Osteocyte (in vitro differentiated cells): ENCODE measurements at places on chromosomes 6 and 20.
A peak's percentile ranks its signal among the peaks of the same experiment; 100 is the strongest.

DNA sequence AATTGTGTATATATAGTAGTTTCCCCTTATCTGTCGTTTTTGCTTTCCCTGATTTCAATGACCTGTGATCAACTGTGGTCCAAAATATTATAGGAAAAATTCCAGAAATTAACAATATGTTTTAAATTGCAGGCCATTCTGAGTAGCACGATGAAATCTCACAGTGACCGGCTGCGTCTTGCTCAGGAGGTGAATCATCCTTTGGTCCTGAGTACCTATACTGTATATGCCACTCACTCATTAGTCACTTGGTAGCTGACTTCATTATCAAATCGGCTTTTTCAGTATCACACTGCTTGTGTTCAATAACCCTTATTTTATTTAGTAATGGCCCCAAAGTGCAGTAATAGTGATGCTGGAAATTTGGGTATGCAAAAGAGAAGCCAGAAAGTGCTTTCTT is 728.3 kb upstream of the EYS start:
- DNase-seq: no peak

GRCh38 chr6:138250053-138250452 is 31.8 kb upstream of the PBOV1 start:
- DNase-seq: no peak

GRCh38 chr20:62761759-62762131 is 34.5 kb upstream of the MRGBP start:
- DNase-seq: no peak

DNA sequence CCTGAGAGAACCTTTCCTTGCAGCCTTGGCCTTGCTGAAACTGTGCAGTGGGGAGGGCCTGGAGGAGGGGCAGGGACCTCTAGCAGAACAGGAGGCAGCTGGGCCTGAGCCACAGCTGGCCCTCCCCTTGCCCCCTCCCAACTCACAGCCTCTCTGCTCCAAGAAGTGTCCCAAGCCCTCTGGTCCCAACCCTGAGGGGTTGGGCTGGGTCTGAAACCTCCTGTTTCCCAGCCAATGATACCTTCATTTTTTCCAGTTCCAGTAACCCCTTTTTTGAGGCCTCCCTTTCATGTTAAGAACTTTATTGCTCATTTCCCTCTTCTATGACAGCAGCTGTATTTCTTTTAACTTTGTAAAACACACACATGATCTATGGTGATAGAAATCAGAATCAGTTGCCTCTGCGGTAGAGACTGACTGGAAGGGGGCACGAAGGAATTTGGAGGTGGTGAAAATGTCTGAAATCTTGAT is 17.9 kb upstream of the ARMC12 start:
- DNase-seq: no peak

DNA sequence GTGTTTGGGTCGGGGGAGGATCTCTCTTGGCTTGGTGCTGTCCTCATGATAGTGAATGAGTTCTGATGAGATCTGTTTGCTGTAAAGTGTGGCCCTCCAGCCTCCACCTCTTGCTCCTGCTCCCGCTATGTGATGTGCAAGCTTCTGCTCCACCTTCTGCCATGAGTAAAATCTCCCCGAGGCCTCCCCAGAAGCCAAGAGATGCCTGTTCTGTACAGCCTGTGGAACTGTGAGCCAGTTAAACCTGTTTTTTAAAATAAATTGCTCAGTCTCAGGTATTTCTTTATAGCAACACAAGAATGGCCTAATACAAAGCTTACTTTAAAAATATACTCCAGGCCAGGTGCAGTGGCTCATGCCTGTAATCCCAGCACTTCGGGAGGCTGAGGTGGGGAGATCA is 11.3 kb upstream of the CCNC start:
- DNase-seq: no peak

GRCh38 chr6:121222656-121223055 is 111.6 kb downstream of the TBC1D32 start:
- DNase-seq: no peak

GRCh38 chr6:169799474-169799926 is 48.1 kb downstream of the ERMARD start:
- DNase-seq: peak; percentile 46

DNA sequence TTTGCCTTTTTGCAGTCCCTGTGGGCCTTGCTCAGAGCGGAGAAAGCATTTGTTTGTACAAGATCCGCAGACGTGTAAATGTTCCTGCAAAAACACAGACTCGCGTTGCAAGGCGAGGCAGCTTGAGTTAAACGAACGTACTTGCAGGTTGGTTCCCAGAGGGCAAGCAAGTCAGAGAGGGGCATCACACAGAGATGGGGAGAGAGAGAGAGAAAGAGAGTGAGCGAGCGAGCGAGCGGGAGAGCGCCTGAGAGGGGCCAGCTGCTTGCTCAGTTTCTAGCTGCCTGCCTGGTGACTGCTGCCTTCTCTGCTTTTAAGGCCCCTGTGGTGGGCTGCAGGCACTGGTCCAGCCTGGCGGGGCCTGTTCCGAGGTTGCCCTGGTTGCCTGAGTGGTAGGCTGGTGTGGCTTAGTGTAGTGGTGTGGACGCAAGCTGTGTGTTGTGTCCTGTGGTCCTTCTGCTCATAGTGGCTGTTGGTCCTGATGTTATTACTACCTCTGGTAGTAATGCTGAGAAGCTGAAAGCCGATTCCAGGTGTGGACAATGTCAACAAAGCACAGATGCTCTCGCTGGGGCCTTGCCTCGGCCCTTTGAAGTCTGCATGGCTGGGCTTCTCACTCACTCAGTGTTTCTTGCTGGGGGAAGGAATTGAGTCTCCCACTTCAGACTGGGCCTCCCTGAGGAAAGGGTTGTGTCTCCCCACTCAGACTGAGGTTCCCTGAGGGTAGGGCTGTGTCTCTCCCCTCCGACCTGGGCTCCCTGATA is 12.1 kb downstream of the VEGFA start:
- no peak for DNase-seq

- no peak for DNase-seq
Measured at GRCh38 chr6:25583099-25583498, 68.9 kb upstream of the SCGN start.

- no peak for DNase-seq
Measured at GRCh38 chr6:111254779-111255166, 167.5 kb downstream of the SLC16A10 start.

- DNase-seq: no peak
Measured at GRCh38 chr6:21331235-21331634, 262.3 kb upstream of the SOX4 start.

DNA sequence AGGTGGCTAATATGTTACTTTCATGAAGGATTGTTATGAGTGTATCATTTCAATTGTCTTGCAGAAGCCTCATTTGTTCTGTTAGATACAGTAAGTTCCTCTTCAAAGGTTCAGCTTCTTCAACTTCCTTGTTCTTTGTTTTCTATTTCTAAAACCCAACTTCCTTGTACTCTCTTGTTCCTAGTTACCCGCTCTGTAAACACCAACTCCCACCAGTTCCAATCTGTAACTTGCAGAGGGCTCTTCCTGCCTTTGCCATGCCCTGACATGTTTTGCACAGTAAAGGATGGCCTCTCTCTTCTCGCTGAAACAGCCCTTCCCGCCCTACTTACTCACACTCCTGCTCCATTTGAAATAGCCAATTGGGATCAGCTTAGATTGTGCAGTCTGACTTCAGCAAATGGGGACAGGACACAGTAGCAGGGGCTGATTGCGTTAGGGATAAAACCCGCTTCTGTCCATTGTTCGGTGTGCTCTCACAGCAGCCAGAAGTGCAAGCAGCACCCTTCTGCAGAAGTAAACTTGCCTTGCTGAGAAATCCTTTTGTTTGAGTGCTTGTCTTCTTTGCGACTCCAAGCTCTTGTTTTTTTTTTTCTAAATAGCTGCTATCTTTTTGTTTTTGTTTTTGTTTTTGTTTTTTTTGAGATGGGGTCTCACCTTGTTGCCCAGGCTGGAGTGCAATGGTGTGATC is 45.9 kb upstream of the POU5F1 start:
- no peak for DNase-seq

DNA sequence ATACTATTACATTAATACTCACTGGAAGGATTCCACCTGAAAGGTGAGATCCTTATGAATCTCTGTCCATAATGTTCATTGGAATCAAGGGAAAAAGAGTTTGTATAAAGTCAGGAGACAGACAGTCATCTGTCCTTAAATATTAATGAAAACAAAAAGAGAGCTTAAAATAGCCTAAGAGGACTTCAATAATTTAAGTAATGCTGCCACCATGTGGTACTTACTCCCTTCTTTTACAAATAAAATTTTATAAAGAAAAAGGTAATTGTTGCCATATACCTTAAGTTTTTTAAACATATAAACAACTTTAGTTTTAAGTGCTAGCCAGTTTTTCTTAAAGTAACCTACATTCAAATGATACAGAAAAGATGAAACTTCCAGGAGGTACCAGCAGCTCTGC is 5.1 kb downstream of the BLOC1S5 start:
- DNase-seq: no peak

DNA sequence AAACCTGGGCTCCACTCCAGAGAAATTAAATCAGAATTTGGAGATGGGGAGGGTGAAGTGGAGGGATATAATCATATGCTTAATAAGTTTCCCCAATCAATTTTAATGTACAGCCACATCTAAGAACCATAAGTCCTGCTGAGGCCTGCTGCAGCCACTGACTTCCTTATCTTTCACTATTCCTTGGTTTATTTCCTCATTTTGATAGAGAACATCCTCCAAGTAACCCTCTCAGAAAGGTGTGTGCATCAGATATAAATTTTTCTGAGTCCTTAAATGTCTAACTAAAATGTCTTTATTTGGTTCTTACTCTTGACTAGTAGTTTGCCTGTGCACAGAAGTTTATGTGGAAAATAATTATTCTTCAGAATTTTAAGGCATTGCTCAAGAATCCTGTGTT is 23.7 kb upstream of the SIRT5 start:
- no peak for DNase-seq

GRCh38 chr6:53979468-53980067 is 131.7 kb upstream of the MLIP start:
- no peak for DNase-seq

- DNase-seq: no peak
Measured at GRCh38 chr6:36688739-36689075, 8.9 kb upstream of the RAB44 start.

- DNase-seq: no peak
Measured at GRCh38 chr6:20658053-20658452, 123.8 kb downstream of the CDKAL1 start.

DNA sequence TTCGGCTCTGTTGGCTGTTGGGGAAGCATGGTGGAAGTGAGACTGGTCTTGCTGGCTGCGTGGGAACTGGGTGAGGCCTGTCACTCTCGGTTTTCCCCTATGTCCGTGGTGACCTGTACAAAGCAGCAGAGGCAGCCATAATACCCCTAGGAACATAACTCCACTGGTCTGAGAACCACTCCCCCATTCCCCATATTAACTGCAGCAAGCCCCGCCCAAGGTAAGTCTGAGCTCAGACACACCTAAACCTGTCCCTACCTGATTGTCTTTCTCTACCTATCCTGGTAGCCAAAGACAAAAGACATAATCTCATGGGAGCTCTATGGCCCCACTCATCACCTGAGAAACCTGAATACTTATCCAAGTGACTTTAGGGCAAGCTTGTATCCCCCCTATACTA is 156.3 kb upstream of the PHACTR1 start:
- DNase-seq: no peak
